Right kidney (tissue), 9 donors: ENCODE measurements at places on chromosomes 12 and 14.

DNA sequence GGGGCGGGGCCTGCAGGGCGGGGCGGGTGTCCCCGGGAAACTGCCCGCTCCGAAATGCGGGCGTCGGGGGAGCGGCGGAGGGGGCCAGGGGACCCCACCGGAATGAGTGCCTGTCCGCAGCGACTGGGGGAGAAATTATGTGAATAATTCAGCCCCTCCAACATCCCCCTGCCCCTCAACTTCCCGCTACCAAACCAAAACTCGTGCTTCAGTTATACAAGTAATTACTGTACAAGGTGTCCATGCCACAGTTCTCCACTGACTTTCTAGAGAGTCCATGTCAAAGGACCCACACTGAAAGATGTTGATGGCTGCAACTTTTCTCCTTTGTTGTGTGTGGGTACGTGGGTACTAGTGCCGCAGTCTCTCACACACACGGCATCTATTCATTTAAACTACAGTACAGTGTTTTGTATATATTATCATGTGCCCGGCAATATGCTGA is 414 bp upstream of the CDK17 start:
- DNase-seq = peak; percentile 82

DNA sequence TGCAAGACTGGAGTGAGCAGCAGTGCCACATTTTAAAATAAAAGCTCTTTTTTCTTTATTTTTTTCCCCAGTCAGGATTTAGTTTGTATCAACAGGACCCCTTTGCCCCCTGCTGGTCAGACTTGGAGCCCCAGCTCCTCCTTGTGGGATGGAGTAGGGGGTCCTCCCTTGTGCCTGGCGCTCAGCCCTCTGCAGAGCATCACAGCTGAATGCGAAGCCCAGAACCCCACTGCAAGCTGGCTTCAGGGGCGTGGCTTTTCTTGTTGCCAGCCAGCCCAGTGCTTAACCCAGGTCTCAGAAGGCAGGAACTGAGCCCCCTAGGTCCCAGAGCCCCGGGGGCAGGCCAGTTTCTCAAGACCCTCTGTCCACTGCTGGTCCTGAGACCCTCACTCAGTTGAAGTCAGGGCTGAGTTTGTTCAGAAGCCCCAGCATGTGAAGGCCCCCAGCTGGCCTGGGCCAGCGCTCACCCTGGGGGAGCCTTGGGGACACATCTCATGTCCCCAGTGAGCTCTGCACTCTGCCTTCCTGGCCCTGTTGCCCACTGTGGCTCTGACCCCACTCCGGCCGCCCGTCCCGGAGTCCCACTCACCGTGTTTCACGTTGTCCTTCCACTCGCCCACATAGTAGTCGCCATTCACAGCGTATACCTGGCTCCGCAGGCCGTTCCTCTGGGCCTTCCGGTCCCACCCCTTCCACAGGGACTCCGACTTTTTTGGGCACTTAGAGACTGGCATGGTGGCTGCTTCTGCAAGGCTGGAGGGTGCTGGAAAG is 519 bp downstream of the MORN3 start:
- peak; percentile 39 for DNase-seq

GRCh38 chr14:49920935-49921334 is 28.1 kb downstream of the ARF6 start:
- no peak for DNase-seq

- DNase-seq = no peak
Observed at GRCh38 chr14:90489916-90490719, 93.3 kb downstream of the CALM1 start.

DNA sequence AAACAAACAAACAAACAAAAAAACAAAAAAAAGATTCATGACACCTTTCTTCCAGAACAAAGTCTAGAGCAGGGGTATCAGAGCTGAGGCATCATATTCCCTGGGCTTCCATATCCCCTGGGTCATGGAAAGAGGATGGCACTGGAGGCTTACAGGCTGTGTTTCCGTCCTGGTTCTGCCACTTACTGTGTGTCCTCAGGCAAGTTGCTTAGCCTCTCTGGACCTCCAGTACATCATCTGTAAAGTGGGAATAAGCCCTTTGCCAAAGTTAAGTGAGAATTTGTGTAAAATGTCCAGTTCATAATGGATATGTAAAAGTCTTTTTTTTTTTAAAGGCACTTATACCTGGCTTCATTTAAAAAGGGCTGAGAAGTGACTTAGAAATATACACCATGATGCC is 62.0 kb upstream of the FAM222A start:
- DNase-seq = no peak

DNA sequence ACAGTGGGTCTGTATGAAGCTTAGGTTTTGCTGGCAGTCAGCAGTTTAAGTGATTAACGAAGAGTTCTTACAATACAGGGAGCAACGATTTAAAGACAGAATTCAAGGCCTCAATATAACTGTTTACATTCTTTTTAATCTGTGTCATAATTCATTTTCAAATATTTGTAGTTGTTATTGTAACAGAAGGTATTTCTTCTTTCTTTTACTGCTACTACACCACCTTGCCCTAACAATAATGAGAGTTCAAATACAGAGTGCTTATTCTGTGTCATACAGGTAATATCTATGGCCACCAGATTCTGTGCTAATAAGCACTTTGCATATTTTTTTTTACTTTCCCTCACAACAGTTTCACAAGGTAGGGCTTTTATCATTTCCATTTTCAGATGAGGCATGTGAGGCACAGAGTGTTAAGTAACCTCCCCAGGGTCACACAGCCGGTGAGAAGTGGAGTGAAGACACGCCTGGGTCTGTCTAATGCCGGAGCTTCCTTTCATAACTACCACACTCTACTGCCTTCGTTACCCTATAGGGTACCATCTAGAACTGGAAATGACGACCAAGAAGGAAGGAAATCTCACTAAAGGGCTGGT is 81.9 kb downstream of the PELI2 start:
- no peak for DNase-seq

- no peak for DNase-seq
Observed at GRCh38 chr12:12350868-12351463, 924 bp upstream of the MANSC1 start.

DNA sequence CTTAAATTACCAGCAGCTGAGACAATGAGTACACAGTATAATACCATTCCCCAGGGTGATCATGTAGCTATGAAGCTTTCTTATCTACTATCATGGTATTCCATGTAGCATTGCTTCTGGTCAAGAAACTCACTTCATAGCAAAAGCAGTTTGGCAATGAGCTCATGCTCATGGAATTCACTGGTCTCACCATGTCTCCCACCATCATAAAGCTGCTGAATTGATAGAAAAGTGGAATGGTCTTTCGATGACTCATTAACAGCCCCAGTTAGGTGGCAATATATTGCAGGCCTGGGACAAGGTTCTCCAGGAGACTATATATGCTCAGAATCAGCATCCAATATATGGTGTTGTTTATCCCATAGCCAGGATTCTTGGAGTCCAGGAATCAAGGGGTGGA is 553.7 kb downstream of the FOXG1 start:
- no peak for DNase-seq

DNA sequence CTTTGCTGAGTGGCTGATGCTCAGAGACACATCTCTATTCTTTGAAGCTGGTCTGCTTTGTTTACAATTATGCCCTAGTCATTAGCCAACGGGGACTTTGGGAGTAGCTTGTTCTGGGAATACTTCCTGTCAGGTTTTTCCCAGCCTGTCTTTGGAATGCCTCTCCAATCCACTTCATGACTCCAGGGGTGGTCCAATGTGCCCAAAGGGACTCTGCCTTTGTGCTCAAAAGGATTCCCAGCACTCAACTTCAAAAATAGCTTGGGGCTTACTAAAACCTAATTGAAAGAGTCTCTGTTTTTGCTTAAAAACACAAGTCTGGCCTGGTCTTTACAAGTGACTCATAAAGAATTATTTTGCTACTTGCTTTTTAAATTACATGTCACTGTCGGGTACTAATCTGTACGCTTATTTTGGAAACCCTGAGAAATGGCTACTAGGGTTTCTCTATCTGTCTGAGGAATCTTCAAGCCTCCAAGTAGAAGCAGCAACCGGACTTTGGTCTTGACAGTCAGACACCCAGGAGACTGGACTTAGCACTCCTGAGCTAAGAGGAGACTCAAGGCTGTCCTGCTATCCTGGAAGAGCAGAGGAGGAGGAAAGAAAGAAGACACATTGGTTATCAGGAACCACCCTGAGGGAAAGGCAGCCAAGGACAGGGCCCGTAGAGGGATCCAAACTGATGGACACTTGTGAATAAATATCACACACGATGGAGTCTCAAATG is 20.7 kb downstream of the PHLDA1 start:
- DNase-seq = no peak

DNA sequence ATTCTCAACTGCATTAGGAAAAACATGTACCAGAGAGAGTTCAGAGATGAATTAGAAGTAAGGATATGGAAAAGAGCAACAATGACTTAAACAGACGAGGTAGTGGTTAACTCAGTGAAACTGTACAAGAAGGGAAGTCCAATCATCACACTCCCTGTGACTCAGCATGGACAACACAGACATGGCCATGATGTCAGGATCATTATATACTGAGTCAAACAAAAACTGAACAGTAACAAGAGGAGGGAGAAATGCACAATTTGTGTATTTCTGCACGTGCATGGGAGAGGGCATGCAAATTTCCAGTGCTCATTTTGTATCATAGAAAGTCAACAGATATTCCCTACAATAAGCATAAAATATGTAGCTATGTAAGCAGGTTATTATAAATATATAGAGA is 1037.8 kb downstream of the BCL11B start:
- no peak for DNase-seq

GRCh38 chr14:22593189-22593588 is 4.2 kb upstream of the DAD1 start:
- no peak for DNase-seq

DNA sequence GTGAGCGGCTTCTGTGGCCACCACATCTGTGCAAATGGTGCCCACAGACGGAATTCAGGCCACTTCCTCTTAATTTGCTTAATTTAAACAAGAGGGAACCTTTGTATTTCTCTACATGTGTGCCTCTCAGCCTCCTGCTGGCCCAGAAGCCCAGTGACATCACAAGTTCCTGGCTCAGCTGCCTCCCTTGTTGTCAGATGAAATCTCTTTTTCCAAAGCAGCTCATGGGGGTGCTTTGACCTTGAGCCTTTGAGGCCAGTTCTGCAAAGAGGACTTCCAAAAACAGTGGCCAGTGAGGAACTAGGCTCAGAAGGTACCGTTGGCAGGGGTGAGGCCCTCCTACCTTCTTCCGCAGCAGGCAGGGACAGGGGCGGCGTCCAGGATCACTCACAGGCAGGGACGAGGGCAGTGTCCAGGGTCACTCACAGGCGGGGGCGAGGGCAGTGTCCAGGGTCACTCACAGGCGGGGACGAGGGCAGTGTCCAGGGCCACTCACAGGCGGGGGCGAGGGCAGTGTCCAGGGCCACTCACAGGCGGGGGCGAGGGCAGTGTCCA is 35.0 kb upstream of the GALNT9 start:
- DNase-seq = no peak

DNA sequence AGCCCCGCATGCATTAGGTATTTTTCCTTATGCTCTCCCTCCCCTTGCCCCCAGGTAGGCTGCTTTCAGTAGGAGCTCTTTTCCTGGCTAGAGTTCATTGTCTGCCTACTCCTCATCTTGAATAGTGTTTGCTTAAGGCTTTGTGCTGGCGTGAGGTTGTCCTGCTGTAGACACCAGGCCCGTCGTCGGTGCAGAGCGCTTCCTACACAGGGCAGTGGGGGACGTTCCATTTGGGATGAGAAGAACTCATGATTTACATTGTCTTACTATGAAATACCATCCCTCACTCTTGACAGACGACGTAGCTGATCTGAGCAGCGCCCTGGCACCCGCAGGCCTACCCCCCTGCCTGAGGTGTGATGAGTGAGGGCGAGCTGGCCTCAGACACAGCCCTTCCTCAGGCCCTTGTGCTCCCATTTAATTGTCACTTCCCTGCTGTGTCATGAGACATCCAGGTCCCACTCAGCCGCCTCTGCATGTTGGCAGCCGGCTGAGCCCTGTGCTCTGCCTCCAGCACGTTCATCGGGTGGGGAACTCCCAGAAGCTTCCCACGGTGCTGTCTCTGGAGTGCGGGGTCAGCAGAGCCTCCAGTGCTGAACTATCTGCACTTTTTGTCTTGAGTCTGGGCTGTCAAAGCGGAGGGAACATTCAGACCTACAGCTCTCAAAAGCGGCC is 76.0 kb downstream of the WDR20 start:
- no peak for DNase-seq

DNA sequence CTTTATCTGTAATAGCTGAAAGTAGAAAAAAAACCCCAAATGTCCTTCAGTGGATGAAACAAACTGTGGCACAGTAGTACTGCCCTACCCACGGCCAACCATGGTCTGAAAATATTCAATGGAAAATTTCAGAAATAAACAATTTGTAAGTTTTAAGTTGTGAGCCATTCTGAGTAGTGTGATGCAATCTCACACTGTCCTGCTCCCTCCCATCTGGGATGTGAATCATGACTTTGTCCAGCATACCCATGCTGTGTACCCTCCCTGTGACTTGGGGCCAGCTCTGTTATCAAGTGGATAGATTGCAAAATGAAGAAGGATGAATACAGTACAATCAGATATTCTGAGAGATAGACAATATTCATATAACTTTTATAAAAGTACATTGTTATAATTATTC is 106.2 kb downstream of the SMOC1 start:
- no peak for DNase-seq

DNA sequence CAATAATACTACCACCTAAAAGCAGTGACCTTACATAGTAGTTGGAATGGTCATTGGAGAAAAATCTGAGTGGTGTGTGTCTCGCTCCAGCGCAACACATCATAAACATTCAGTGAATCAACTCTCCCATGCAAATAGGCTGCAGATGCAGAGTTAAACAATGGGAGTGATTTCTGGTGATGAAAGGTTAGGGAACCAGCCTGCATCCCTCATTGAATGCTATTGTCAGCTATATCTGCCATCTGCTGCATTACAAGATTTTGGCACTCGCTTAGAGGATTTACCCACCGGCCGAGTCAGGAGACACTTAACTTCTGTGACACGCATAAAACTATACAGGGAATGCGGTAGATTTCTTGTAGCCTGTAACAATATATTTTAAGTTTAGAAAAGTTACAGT is 900.9 kb downstream of the FLRT2 start:
- DNase-seq = peak; percentile 22

GRCh38 chr14:91870001-91870400 is 2.7 kb upstream of the TC2N start:
- DNase-seq = no peak

- no peak for DNase-seq
Observed at GRCh38 chr12:14915736-14916135, 22.6 kb downstream of the ERP27 start.

GRCh38 chr14:30299915-30300314 is 259.0 kb upstream of the G2E3 start:
- no peak for DNase-seq

- no peak for DNase-seq
Observed at GRCh38 chr14:95255487-95255886, 64.2 kb downstream of the CLMN start.

DNA sequence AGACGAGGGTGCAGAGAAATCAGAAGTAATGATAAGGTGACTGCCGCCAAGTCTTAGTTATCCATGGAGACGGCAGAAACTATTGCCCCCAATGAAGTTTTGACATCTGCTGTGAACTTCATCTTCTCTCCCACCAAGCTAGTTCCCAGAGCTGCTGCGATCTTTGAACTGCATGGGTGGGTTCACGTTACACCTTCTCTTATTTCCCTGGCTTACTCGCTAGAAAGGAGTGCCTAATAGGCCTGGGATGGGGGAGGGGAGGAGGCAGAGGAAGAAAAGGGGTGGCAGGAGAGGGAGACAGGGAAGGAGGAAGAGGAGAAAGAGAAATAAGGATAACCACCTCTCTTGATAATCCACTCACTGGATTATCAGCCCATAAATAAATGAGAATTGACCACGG is 157.1 kb downstream of the NTF3 start:
- DNase-seq = peak; percentile 31
